ENCODE measurements at places on chromosomes 7 and 10. TPM values are rescaled to one million over a fixed set of nuclear protein-coding genes. Genes with fewer than 3 reads are reported as not detected.

Gene CHRM2
- not detected for total RNA-seq

Gene ATOH7
- total RNA-seq = not detected

Gene NCF1
- not detected for total RNA-seq

Gene TET1
- 7.7 TPM for total RNA-seq

Gene PRKAR2B
- 2.4 TPM for total RNA-seq

Gene AFAP1L2
- total RNA-seq = 0.13 TPM

Gene ITGB8
- total RNA-seq = 41.0 TPM

Gene TAC1
- total RNA-seq = not detected

Gene ANK3
- 9.5 TPM for total RNA-seq

Gene OPTN
- 121 TPM for total RNA-seq

Gene CTAGE8
- total RNA-seq = 3.1 TPM

Gene CYP2C19
- total RNA-seq = not detected

Gene SFTPA1
- not detected for total RNA-seq

Gene FGF8
- total RNA-seq = 0.43 TPM

Gene WNT16
- total RNA-seq = under 0.01 TPM

Gene SPDYE17
- not detected for total RNA-seq

Gene PARP12
- total RNA-seq = 18.7 TPM

Gene GRID2IP
- 0.11 TPM for total RNA-seq

Gene UNCX
- total RNA-seq = not detected

Gene EXOSC1
- total RNA-seq = 44.2 TPM

Gene HIPK2
- 13.6 TPM for total RNA-seq

Gene SPDYE16
- not detected for total RNA-seq

Gene NPC1L1
- under 0.01 TPM for total RNA-seq

Gene CCL26
- 0.65 TPM for total RNA-seq

Gene FKBP6
- not detected for total RNA-seq

Gene GPR158
- total RNA-seq = 0.13 TPM

Gene TBX20
- total RNA-seq = 0.11 TPM

Gene URGCP
- total RNA-seq = 37.1 TPM

Gene OR6V1
- total RNA-seq = not detected

Gene SNCG
- 17.6 TPM for total RNA-seq

Gene RASSF4
- 5.6 TPM for total RNA-seq

Gene ZNF488
- 0.13 TPM for total RNA-seq

Measured in articular chondrocyte of knee joint (primary cell).